ENCODE measurements at places on chromosomes 16 and 17.
A peak's percentile ranks its signal among the peaks of the same experiment; 100 is the strongest.

DNA sequence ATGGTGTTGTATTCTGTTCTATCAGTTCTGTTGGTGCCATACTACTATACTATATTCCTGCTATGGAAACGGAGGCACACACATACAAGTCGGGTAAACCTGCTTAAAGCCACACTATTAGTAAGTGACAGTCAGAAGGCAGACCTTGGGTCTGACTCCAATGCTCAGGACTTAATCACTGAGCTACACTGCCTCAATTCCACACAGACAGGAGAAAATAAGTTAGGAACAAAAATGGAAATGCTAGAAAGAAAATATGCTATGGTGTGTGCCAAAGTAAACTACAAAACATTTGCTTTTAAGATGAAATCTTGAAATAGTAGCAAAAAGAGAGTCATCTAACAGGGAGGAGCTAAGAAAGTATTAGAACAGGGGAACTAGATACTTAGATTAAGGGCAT is 48.1 kb downstream of the MYO1D start:
- DNase-seq, result no peak

GRCh38 chr16:67608364-67608763 is 36.6 kb upstream of the CARMIL2 start:
- no peak for DNase-seq

DNA sequence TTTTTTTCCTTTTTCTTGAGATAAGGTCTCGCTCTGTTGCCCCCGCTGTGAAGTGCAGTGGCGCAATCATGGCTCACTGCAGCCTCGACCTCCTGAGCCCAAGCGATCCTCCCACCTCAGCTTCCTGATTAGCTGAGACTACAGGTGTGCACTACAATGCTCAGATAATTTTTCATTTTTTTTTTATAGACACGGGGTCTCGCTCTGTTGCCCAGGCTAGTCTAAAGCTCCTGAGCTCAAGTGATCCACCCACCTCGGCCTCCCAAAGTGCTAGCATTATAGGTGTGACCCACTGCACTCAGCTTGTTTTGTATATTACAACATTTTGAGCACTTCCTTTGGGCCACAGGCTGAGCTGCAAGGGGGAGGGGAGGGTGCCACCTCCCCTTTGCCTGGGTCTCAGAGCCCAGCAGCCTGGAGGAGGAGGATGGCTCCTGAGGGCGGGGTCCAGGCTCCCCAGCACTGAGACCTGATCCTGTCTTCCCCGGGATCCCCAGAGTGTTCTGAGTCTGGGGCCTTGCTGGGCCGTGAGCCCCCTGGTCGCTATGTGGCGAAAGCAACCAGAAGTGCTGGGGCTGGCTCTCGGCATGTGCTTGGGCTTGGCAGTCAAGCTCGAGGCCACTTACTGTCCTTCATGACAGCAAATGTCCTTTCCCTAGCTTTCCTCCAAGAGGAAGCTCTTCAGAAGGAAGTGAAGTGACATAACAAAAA is 8.1 kb downstream of the DEF8 start:
- DNase-seq, result no peak

DNA sequence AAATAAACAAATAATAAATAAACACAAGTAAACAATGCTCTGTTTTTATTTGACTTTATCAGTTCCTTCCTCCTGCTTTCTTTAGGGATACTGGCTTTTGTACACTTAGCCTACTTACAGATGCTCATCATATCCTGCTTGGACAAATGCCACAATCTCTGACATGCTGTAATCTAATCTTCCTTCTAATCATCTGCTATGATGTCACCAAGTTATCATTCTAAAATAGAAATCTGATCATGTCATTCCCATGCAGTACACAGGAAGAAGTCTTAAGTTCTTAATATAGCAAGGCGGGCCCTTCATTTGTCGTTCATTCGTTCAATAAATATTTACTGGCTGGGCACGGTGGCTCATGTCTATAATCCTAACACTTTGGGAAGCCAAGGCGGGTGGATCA is 9.1 kb upstream of the UBB start:
- no peak for DNase-seq

DNA sequence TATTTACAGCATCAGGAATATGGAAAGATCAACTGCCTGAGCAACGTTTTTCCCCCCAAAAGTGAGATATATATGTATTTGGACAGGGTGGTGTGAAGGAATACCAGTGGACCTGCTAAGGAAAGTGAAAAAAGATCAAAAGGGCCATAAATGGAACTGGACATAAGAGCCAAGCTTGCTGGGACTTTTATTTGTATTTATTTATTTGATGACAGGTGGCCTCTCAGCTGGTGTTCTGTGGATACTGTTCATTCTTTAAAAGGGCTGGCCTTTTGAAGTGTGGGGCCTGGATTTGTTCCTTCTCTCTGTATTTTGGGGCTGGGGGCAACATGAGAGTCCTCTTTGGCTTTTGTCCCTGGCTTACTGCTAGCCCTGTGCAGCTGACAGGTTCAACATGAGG is 306.6 kb upstream of the N4BP1 start:
- no peak for DNase-seq

DNA sequence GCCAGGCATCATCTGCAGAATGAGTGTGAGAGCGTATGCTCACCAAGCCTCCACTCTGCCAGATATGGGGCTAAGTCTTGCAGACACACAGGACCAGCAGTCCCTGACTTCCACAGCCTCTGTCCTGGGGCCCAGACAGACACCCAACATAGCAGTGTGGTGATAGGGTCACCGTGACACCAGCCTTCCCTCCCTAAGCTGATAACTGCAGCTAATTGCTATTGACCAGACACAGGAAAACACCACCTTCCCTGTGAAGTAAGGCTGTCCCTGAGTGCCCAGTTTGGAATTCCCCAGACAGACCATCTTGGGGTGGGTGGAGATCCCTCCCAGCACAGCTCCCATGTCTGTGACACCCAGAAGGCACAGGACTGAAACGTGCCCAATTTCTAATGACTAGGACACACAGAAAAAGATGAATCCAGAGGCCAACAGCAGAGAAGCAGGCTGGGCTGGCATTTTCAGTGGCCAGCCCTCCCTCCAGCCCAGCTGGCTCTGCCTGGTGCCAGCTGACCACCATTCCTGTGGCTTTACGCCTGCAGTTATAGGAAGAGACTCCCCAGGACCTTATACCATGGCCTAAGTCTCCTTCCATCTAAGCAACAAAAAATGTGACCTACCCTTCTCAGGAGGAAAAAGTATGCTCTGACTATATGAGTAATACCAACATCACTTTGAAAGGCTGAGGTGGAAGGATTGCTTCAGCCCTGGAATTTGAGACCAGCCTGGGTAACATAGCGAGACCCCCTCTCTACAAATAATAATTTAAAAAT is 30.3 kb downstream of the ATPAF2 start:
- no peak for DNase-seq

DNA sequence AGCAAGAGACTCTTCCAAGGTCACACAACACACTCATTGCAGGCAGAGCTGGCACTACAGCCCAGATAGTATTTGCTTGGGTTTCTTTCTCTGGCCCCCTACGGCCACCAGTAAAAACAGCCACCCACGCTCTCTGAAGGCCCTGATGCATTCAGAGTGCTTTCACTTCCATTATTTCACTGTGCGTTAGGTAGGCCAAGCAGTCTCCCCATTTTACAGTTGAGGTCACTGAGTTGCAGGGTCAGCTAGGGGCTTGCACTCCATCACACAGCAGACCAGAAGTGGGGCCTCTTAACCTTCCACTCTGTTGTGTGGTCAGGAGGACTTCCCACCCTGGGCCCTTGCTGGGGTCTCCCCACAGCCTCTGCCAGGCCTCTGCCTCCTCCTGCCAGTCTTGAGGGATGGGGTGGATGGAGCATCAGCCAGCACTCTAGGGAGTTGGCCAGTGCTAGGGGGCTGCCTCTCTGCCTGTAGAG is 2.5 kb downstream of the TBX21 start:
- no peak for DNase-seq

DNA sequence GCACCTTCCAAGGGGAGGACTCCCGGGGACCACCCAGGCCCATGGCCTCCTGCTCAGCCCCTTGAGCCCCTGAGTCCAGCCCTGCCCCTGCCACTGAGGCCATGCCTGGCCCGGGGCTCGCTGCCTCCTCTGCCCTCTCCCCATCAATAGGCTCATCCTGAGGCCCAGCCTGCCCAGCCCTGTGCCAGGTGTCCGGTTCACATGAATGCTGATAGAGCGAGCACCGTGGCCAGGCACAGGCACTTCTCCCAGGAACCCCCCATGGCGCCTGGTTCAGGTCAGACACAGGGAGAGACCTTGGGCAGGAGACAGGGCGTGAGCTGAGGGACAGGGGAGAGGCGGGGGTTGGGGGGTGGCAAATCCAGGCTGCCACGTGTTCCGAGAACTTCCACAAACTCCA is 2.8 kb upstream of the PVALEF start:
- no peak for DNase-seq

GRCh38 chr17:38701504-38702165 is 3.4 kb upstream of the MLLT6 start:
- peak; percentile 51 for DNase-seq

DNA sequence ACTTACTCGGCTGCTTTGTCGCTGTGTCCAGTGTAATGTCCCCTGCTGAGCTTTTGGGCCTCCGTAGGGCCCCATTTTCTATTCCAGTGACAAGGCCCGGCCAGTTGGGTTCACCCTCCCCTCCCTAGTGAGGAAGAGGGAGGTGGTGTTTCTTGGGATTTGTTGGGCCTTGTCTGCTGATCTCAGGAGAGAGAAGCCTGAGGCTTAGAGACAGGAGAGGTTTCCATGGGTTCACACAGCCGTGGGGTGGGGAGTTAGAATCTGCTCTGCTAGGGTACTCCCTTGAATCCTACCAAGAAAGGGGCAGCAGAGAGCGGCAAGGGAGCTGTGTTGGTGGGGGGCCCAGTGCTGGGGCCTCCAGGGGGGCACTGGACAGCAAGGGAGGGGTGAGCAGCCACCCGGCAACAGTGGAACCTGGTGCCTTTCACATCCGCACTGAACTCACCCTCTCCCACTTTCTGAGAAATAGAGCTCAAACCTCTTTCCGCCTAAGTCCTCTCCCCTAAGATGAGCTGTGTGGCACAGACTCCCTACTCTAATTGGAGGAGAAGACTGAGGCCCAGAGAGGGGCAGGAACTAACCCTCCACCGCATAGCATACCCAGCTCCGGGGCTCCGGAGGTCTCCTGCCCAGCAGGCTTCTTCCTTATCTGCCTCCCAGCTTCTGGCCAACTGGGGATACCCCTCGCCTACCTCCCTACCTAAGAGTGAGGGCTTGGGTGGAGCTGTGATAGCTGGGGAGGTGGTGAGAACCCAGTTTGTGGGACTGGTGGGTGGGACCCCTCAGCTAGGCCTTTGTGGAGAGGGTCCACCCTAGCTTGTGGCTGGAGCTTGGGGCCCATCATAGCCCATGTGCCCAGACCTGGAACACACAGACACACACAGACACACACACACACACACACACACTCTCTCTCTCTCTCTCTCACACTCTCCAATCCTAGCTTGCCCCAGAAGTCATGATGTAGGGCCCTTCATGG is 6.8 kb downstream of the TBKBP1 start:
- no peak for DNase-seq

- DNase-seq, result no peak
Observed at GRCh38 chr17:67049025-67049739, 4.8 kb downstream of the CACNG1 start.

DNA sequence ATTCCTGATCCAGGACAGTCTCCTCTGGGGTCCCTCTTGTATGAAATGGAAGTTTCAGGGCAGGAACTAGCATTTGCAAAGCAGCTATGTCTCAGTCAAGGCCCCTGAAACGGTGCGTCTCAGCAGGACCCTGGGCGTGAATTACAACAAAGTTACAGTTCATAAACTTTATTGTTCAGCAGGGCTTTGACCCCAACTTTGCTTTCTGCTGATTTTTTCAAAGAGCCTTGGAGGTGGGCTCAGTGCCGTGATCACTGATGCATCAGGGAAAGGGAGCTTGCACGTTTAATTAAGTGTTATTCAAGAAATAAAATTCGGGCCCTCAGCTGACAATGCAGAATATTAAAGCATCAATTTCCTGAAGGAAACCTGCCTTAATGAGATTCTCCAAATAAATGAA is 260.1 kb upstream of the C16orf82 start:
- no peak for DNase-seq

- no peak for DNase-seq
Observed at GRCh38 chr16:2971985-2972784, 3.0 kb downstream of the PAQR4 start.

Measured in activated CD4-positive, CD25-positive, alpha-beta regulatory T cell (primary cell).